Gastroesophageal sphincter (tissue), 4 donors: ENCODE measurements at places on chromosomes 13 and 19.

DNA sequence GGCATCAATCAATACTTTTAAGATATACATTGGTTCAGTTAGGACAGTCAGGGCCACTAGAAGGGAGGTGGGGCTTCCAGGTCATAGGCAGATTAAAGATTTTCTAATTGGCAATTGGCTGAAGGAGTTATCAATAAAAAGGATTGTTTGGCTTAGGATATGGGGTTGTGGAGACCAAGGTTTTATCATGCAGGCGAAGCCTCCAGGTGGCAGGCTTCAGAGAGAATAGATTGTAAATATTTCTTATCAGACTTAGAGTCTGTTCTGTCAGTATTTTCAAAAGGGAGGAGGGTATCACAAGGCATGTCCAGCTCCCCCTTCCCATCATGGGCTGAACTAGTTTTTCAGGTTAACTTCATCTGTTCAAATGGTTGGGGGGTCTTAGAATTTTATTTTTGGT, 77.4 kb upstream of the FARP1 start:
- ATAC-seq, result no peak

DNA sequence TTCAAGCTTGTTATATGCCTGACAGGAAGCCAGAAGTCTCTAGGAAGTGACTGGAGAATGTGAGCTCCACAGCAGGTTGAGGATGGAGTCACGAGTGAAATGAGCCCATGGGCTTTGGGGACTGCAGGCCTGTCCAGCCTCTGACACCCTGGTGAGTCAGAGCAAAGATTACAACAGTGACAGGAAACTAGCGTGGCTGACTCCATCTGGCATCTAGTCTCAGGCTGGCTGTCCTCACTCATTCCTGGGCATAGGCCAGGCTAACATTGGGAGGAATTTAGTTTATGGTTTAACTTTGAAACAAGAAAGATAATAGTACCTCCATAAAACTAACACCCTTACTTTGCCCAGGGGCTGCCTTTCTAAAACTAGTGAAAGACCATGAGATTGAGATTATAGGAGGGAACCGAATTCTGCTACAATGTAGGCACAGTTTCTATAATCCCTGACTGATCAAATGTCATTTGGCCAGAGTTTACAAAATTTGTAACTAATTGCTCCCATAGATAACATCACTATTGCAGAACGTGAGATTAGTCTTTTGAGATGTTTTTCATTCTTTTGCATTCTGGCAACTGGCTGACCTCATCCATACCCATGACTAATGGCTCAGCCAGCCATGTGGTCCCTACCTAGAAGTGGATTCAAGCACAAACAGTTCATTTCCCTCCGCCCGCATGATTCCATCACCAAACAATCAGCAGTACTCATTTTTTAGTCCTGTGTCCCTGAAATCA, 28.4 kb downstream of the PSG1 start:
- ATAC-seq, result peak; percentile 79

DNA sequence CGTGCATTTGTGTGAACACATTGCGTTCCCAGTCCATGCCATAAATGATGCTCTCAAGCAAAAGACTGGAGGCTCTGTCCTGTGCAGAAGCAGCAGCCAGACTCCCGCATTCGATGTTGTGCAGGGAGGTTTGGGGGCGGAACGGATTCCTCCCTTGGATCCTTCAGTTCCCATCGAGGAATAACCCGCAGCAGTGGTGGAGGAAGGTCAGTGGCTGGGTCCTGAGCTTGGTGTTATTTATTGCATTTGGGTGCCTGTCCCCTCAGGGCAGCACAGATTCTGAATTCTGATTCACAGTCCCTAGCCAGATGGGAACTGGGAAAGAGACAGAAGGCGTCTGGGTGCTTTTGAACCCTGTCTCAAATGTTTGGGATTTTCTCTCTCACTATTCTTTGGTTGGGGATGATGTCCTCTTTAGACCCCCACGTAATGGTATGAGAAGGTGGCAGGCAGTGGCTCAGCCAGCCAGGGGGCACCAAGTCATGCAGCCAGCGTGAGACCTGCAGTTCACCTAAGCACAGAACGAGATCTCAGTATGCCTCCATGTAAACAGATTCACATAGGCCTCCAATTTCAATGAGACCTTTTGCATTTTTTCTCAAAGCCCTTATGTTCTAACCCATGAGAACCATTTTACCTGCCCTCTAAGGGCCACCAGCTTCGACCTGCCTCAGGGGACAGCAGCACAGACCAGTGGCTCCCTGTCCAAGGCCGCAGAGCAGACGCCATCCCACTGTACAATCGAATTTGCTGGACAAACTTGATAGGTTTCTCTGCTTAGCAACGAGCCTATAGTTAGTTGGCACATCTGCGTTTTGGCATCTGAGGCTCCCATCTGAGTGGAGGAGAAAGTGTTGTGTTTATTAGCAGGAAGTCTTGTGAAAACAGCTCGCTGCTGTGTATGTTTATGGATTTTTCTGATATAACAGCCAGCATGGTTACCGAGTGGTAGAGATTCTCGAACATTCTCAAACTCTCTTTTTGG, 17.8 kb downstream of the KCTD15 start:
- ATAC-seq, result no peak

- ATAC-seq, result no peak
Measured at GRCh38 chr19:12628040-12629022, 17.6 kb downstream of the ZNF791 start.

- ATAC-seq, result no peak
Measured at GRCh38 chr19:44848812-44849447, 2.8 kb downstream of the NECTIN2 start.

GRCh38 chr13:111317042-111317550, 3.3 kb upstream of the TEX29 start:
- no peak for ATAC-seq

- no peak for ATAC-seq
Measured at GRCh38 chr19:12774588-12775555, at the start of gene HOOK2. TSS of gene HOOK2 (minus strand) at chr19:12775552. CDS start at chr19:12775449, 103 bp downstream.

- ATAC-seq, result no peak
Measured at GRCh38 chr13:52703482-52703881, 36.1 kb downstream of the CNMD start.

- ATAC-seq, result no peak
Measured at GRCh38 chr13:44022196-44022595, 142.5 kb downstream of the LACC1 start.

DNA sequence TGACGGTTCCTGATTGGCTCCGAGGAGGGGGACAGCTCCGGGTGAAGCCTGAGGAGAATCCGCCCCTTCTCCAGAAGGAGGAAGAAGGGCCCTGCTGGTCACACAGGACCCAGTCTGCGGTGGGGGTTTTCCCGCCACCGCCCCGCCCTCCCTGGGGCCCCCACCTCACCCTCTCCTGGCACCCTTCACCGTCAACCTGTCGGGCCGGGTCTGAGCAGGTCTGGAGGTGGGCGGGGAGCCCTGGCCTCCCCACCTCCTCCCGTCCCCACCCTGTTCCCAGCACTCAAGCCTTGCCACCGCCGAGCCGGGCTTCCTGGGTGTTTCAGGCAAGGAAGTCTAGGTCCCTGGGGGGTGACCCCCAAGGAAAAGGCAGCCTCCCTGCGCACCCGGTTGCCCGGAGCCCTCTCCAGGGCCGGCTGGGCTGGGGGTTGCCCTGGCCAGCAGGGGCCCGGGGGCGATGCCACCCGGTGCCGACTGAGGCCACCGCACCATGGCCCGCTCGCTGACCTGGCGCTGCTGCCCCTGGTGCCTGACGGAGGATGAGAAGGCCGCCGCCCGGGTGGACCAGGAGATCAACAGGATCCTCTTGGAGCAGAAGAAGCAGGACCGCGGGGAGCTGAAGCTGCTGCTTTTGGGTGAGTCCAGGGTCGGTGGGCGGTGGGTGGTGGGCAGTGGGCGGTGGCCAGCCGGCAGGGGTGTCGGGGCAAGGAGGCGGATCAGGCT, at the start of gene GNA15:
Gene GNA15 (plus strand): TSS at position 73 of the 723 bp plus-strand sequence. CDS start 418 bp downstream, at position 491.
- no peak for ATAC-seq

GRCh38 chr19:7624810-7625209, 4.5 kb downstream of the XAB2 start:
- ATAC-seq, result no peak

GRCh38 chr19:58034477-58034793, 610 bp downstream of the ZSCAN1 start:
- ATAC-seq, result no peak

- no peak for ATAC-seq
Measured at GRCh38 chr13:38483623-38484022, 134.0 kb downstream of the UFM1 start.

GRCh38 chr19:52993342-52994178, 20.2 kb upstream of the ERVV-1 start:
- ATAC-seq, result peak; percentile 88

DNA sequence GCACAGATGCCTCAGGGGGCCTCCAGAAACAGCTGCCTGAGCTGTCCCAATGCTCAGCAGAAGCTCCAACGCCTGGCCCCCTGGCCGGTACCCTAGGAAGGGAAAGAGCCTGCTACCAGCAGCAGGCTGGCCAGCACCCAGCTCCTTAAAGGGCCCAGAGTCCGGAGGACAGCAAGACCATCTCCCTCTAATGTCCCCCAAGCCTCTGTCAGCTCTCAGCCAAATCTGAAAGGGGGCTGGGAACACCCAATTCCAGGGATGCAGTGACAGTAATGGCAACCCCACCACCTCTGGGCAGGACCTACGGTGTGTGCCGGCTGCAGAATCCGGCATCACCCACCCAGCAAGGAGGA, 4.2 kb downstream of the PPP6R1 start:
- no peak for ATAC-seq

DNA sequence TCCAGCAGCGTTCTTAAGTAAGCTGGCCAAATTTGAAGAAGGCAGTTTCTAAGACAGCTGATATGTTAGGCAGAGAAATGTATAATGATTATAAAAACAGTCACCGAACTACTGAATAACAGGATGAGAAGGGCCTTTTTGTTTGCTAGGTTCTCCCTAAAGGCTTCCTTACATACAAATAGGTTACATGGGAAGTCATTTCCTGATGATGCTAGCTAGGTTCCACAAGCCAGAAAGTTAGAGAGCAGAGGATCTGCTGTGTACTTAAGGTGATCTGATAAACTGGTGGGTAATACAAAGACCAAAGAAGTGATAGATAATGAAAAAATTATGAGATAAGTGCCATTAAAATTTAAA, 139.7 kb downstream of the VWA8 start:
- ATAC-seq, result no peak
